ENCODE measurements at places on chromosomes 4 and X.

DNA sequence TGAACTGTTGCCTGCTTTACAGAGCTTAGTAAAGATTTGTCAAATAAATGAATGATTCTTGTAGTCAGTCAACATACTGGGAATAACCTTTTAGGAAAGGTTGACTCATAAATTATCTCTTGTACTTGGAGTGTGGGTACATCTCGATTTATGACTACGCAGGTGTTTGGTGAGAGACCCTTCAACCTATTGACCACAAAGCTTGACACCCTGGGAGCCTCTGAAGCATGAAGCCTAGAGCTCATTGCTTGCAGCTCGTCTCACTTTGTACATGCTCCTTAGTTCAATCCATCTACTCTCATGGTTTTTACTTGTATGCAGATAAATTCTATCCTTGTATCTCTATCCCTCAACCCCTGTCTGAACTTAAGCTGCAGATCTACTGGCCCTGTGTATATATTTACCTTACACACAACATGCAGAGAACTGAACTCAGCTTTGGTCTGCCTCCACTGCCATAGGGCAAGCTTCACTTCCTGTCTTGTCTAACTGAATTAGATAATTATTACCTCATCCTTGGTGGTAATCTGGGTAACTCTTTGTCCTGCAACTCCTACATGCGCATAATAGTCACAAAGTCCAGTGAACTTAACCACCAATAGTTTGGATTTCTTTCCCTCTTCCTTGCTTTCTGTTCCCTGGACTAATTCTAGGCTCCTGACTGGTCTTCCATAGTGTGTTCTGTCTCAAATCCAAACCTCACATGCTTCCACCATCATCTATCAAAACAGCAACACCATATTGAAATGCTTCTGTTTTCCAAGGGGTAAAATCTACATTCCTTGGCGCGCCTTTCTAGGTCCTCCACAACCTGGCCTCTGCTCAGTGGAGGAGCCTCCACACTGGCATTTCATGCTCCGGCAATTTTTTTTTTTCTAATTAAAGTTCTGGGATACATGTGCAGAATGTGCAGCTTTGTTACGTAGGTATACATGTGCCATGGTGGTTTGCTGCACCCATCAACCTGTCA lies 32.2 kb upstream of the FAT1 start:
- no peak for DNase-seq

GRCh38 chrX:76977452-76977851 lies 469.7 kb upstream of the FGF16 start:
- DNase-seq: no peak

DNA sequence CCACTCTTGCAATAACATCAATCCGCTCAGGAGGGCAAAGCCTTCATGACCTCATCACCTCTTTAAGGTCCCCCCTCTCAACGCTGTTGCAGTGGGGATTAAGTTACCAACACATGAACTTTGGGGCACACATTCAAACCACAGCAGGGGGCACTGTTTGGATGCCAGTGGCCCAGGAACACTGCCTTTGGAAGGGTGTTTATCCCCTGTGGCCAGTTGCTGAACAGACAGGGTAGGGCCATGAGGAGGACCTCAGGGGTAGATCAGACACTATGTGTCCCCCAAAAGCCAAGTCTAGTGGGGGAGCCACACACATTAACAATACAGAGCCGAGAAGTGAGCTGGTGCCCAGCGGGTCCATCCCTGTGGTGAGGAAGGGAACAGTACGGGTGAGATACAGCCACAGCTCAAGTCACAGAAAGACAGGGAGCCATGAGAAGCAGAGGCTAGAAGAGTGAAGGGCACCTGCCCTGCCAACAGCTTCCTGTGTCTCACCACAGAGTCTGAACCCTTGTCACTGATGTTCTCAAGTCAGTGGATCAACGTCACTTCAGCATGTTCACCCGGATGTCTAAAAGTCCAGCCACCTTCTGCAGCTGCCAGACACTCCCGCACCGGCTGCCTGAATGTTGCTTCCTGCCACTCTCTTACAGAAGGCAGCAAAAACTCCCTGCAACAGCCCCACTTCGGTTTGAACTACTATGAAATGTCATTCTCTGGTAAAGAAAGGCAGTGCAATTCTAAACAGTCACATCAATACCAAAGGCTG lies 19.9 kb upstream of the MXD4 start:
- DNase-seq: no peak

- DNase-seq: no peak
These were observed 1382.7 kb downstream of the PCDH7 start for GRCh38 chr4:32102896-32103295.

GRCh38 chr4:24999392-25000089 lies 31.2 kb downstream of the LGI2 start:
- DNase-seq: no peak

DNA sequence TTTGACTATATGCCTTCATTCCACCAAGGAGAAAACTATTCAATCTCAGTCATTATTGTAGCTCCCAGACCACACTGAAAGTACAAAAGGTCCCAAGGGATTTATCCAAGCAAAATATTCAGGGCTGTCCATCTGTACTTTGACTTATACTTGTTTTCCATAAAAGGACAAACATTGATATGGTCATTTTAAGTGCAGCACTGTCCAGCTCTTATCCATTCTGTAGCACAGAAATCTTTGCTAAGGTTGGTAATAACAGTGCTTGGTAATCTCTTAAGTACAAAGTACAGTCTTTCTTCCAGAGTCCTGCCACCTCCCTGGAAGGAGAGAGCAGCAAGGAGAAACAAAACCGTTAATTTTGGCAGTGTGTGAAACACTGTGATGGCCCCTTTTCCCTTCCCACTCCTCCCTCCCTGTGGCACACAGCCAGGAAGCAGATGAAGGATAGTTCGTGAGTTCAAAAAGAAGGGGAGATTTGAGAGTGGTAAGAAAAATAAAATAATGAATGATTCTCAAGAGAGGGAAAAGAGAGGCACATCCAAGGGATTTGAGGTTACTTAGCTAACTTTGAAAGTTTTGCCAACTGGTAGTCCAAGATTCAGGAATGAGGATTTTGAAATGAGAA lies 6.8 kb upstream of the CXCL2 start:
- DNase-seq: no peak
